ENCODE measurements at places on chromosomes 1 and 21.

GRCh38 chr1:34792868-34793727 is at the start of gene GJA4:
Gene GJA4 (plus strand): TSS chr1:34792999. CDS start chr1:34794214, 1,215 bp downstream.
- no peak for DNase-seq

GRCh38 chr1:210857705-210858104 is 276.2 kb downstream of the KCNH1 start:
- no peak for DNase-seq

- no peak for DNase-seq
Observed at GRCh38 chr1:243917177-243917862, 67.3 kb upstream of the AKT3 start.

DNA sequence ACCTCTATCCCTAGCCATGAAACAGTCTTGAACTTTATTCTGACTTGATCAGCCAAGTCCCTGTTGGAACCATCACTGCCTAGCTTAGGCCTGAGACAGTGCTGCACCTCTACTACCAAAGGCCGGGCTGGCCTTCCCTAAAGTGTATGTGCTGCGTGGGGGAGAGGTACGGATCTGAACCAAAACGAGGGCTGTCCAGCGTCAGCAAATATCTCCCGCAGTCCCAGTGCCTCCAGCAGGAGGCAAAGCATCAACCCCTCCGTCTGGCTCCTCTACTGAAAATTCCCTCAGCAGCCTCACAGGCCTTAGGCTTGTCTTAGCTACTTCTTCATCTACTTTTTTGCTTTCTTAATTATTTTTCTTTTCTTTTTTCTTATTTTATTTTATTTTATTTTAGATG is 33.3 kb upstream of the KIF26B start:
- no peak for DNase-seq

DNA sequence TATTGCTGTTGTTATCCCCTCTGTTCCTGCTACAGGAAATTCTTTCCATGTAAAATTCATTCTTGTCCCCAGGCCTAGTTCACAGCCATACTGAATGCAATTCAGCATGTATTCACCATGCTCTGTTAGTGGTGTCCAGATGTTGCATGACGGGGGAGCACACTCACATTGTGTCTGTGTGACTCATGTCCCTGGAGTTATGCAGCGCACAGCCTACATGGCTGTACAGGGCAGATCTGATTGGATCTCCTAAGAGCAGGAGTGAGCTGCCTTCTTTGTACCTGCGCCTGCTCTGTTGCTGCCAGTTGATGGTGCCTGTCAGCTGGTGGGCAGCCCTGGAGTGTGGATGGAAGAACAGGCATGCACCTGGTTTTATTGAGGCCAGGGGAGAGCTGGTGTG is 17.6 kb downstream of the HTR6 start:
- DNase-seq = no peak

- no peak for DNase-seq
Observed at GRCh38 chr1:32518976-32519375, 20.3 kb upstream of the ZBTB8A start.

- no peak for DNase-seq
Observed at GRCh38 chr1:215001419-215002021, 81.0 kb upstream of the KCNK2 start.

- no peak for DNase-seq
Observed at GRCh38 chr21:42381347-42381984, 14.4 kb downstream of the TMPRSS3 start.

GRCh38 chr1:94093996-94094395 is 27.0 kb downstream of the ABCA4 start:
- no peak for DNase-seq

- DNase-seq = peak; percentile 52
Observed at GRCh38 chr1:111204201-111204982, 3.9 kb upstream of the DENND2D start.

GRCh38 chr1:208437401-208437800 is 193.2 kb upstream of the PLXNA2 start:
- DNase-seq = no peak

DNA sequence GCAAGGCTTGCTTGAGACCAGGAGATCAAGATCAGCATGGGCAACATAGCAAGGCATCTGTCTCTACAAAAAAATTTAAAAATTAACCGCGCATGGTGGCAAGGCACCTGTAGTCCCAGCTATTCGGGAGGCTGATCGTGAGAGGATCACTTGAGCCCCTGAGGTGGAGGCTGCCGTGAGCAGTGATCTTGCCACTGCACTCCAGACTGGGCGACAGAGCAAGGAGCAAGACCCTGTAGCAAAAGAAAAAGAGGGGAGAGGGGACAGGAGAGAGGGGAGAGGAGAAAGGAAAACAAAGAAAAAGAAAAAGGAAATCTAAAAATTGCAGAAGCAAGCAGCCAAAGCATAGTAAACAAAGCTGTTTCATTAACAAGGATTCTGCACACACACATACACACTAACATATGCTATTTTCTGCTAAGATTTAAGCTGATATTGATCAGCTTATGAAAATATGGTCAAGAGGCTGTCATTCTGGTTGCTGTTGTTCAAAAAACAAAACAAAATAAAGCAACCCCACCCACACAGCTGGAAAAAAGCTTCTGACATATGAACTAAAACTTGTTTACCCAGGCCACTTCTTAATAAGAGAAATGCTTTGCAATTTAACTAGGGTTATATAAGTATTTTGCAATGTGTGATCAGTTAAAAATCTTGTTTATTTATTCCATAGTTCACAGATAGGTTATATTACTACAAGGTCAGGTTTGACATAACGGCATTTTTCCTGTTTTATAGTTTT is 1.8 kb downstream of the ARNT start:
- DNase-seq = no peak

DNA sequence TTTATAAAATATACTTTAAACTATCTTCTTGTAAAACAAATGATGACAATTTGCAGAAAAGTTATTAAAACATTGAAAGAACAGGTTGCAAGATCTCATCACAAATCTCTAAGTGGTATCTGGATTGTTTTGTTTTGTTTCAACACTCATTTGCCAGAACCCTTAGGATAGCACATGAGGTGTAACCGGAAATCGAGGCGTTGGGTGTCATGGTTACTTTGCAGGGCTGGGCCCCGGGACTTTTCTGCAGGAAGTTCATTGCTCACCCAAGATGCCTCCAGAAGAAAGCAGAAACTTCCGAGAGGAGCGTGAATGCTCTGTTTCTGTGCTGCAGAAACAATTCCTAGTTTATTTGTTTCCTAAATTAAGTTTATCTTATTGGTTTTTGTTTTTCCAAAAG is 2.5 kb downstream of the DISC1 start:
- no peak for DNase-seq

DNA sequence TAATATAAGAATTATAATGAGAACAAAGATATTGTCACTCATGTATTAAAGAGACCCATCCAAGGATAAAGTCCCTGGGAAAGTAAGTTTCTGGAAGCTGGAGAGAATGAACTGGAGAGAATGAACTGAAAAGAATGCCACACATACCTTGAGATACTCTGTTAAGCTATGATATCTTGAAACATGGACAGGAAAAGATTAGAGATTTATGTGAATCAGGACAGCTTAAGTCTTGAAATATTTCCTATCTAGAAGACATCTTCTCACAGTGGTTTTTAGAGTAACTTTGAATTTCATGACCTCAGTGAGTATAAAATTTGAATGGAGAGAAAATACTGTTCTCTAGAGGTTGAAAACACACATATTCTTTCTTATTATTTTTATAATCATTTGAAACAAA is 201.3 kb upstream of the HMCN1 start:
- DNase-seq = no peak

GRCh38 chr1:16980473-16981268 is at the start of gene MFAP2:
Gene MFAP2 (minus strand): TSS chr1:16980620. CDS start chr1:16978273, 2,347 bp downstream.
- no peak for DNase-seq

- no peak for DNase-seq
Observed at GRCh38 chr1:84997667-84998600, 1.0 kb upstream of the MCOLN2 start.

DNA sequence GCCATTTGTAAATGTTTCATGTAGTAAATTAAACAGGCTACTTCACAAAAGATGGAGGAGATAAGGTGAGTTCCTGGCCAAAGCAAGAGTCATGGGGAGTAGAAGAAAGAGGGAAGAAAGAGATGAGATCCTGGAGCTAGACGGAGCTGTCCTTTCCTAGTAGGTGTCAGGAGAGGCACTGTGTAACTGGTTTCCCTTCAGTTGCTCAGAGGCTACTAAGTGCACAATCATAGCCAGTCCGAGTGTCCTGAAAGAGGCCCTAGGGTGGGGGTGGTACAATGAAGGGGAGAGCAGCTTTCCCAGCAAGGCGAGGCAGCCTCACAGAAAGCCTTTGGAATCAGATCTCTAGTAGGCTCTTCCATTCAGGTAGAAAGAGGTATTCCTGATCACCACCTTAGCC is 390.9 kb downstream of the KCNH1 start:
- DNase-seq = no peak

- DNase-seq = no peak
Observed at GRCh38 chr1:212430416-212430815, 2.3 kb upstream of the NENF start.

- DNase-seq = no peak
Observed at GRCh38 chr1:11571906-11572616, 82.2 kb downstream of the FBXO2 start.

GRCh38 chr1:155026588-155026987 is 7.0 kb downstream of the DCST2 start:
- no peak for DNase-seq

DNA sequence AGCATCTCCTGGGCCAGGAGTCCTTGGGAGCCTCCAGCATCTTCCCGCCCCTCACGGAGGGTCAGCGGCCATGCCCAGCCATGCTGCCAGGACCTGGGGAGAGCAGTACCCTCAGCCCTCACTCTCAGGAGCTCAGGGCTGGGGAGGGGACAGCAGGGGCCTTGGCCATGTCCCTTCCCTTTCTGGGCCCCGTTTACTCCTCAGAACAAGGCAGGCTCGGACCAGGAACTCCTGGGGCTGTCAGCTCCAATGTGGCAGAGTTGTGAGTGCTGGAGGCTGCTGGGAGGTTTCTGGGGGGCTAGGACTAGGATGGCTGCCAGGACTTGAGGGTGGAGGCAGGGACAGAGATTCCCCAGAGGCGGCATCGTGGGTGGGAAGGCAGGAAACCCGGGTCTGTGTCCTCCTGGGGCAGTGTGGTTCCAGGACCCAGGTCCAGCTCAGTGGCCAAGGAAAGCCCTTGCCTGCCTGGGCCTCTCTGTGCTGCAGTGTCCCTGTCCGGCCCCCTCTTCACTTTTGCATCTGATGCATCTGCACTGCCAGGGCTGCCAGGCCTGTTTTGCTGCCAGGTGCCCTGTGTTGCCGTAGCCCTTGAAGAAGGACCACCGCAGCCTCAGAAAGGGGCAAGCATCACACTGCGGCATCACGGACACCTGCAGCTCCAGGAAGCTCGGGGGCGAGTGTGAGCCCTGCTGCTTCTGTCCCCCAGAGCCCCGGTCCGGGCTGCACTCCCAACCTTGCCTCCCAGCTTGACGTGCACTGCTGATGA is 223.9 kb downstream of the CAMTA1 start:
- no peak for DNase-seq

- DNase-seq = peak; percentile 0
Observed at GRCh38 chr21:14901482-14901958, 163.3 kb downstream of the NRIP1 start.

DNA sequence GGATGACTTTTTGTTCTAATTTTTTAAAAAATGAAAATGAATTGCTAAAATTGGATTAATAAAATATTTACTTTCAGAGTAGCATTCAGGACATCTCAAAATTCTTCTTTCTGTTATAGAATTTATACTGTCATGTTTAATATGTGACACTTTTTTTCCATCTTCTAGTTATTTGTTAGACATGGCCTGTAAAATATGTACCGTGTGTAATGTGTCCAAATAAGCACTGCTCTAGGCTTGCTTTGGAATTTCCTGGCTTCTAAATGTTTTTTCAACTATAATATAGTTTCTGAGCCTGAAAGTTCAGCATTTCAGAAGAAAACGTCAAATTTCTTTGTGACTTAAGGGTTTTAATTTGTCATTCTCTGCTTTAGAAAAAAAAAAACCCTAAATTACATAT is 243.6 kb downstream of the DNM3 start:
- no peak for DNase-seq

GRCh38 chr1:95018602-95019369 is 54.0 kb downstream of the ALG14 start:
- DNase-seq = no peak

- DNase-seq = peak; percentile 43
Observed at GRCh38 chr1:203338335-203339036, 12.4 kb downstream of the FMOD start.

GRCh38 chr1:110360431-110360830 is 21.3 kb downstream of the RBM15 start:
- DNase-seq = no peak

DNA sequence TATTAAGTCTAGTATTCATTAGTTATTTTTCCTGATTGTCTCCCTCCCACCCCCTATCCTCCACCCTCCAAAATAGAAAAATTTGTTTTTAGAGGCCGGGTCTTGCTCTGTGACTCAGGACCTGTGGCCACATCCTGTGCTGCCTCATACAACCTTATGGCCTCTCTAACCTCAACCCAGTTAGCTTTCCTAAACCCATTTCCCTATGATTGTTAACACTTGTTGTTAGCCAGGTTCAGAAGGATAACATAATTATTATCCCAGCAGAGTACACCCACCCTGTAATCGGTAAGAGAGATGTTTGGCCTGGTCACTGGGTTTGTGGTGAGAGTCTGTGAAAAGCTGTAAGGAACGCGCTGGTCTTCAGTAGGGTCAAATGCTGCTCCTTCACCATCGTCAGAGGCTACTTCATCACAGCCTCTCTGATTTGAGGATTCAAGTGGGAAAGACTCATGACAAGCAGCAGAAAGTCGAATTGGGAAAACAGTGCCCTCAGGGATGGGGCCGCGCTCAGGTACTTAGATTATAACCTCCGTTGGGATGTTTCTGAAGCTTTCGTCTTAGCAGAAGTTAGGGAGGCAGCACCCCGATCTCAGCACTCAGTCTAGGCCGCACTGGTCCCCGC is 35.9 kb upstream of the HMGN1 start:
- DNase-seq = no peak

DNA sequence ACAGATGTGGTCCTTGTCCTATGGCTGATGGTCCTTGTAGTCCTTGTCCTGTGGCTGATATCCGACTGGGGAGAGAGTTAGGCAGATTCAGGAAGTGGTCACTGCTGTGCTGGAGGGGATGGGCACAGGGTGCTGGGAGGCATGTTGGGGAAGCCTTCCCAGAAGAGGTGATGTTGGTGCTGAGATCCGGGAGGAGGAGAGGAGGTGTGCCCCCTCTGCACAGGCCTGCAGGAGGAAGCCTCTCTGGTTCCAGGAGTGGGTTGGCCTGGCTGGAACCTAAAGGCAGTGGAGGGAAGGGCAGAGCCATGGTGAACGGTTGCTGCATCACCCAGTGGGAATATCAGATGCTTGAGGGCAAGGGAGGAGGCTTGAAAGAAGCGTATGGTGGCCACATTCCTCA is 14.7 kb downstream of the COQ8A start:
- DNase-seq = no peak

- no peak for DNase-seq
Observed at GRCh38 chr1:109787211-109787844, 23.6 kb upstream of the EPS8L3 start.

All from activated T-cell treated with anti-CD3 and anti-CD28 coated beads for 24 hours (primary cell).